KBM-7 (cell line): ENCODE measurements at places on chromosomes 1 and 21.
A peak's percentile ranks its signal among the peaks of the same experiment; 100 is the strongest.

DNA sequence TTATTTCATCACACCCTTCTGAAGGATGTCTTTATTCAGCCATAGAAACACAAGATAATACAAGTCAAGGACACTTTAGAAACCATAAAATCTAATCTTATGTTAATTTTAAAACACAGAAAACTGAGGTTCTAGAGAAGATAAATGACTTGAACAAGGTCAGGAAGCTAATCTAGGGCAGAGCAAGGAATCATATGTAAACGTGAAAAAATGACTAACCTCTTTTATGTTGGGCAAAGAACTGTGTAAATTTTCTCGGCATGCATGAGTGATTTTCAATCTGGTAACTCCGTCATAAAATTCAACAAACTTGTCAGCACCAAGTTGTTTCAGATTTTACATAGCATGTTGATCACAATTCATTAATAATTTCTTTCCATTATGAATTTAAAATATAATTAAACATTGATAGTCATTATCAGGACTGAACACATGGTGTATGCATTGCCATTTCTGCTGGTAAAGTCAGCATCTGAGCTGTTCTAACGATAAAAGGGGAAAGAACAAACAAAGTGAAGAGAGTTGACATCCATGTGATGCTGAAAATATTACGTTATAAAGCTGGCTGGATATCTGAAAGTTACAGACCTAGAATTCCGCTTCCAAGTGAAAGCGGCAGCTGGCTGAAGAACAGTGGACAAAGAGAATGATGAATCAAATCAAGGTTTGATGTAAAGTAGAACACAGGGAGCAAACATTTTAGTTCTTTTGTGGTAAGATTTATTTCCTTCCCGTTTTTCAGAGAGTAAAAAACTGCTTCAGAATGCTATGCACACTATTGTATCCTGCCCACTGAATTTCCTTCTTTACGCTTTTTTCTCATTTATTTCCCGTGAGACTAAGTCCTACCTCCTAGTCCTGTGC lies 1037.4 kb upstream of the TMPRSS15 start:
- peak; percentile 70 for DNase-seq

DNA sequence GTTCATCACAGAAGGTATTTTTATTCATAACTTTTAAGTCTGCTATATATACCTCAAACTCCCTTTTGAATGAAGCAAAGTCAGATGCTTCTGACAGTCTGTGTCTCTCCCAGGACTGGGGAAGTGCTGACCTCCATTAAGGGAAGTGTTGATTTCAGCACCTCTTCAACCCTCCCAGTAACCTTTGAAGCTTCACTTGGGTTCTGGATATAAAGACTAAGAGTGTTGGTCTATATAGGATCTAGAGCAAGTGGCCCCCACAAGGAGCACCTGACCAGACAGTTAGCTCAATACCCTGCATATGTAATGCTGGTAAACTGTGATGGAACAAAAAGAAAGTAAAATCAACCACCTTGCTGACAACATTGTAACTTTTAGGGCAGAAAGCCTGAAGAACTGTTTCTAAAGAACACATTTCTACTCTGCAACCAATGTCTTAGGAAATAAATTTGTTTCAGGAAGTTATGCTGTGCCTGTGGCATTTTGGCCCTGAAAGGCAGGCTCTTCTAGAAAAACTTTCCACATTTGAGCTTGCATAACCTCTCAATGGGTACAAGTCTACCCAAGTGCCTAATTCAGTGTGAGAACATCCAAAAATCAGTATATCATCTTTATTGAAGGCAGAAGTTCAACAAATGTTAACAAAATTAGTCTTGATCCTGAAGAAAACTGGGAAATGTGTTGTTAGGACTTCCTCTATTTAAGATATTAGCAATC lies 865 bp upstream of the PTPN22 start:
- DNase-seq, result no peak

GRCh38 chr1:40627987-40628902 lies 37.2 kb downstream of the RIMS3 start:
- no peak for DNase-seq

DNA sequence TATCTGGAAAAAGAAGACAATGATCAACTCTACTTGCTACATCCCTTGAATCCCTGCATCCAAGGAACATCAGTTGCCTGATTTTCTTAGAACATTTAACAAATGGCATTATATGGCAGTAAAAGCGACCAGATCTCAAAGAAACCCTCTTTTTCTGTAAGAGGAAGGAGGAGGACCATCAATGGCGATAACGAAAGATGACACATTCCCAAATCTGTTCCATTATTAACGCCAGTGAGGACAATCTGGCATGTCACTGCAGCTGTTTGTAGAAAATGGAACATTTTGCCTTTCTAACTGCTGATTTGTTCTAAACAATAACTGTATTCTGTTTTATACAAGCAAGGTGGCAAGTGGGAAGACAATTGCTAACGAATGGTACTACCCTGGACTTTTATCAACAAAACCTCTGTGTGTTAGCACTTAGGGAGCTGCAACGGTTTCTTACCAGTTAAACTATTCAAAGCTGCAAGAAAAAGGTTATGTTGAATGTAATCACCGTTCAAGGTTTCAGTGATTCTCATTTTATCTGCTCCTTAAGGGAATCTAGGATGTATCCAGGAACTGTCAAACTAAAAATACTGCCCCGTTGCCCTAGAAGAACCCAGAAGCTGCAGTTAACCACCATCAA lies 251.9 kb downstream of the SDCCAG8 start:
- peak; percentile 10 for DNase-seq

- DNase-seq, result peak; percentile 55
Measured at GRCh38 chr1:21117597-21118001, 59.1 kb downstream of the EIF4G3 start.

DNA sequence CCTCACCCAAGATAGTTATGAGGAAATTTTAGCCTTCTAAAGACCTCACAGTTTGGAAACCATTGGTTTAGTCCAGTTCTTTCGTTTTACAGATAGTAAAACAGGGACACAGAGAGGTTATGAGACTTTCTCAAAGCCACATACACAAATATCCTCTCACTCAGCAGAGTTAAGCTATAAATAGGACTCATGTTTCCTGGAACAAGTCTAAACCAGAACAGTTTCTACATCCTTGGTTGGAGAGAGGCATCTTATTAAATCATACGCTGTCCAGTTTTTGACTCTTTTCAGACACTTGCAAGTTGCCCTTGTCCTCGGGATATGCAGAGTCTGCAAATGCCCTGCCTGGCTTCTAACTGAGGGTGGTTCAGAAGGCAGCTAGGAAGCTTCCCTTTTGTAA lies 462.1 kb upstream of the DEPDC1 start:
- no peak for DNase-seq

DNA sequence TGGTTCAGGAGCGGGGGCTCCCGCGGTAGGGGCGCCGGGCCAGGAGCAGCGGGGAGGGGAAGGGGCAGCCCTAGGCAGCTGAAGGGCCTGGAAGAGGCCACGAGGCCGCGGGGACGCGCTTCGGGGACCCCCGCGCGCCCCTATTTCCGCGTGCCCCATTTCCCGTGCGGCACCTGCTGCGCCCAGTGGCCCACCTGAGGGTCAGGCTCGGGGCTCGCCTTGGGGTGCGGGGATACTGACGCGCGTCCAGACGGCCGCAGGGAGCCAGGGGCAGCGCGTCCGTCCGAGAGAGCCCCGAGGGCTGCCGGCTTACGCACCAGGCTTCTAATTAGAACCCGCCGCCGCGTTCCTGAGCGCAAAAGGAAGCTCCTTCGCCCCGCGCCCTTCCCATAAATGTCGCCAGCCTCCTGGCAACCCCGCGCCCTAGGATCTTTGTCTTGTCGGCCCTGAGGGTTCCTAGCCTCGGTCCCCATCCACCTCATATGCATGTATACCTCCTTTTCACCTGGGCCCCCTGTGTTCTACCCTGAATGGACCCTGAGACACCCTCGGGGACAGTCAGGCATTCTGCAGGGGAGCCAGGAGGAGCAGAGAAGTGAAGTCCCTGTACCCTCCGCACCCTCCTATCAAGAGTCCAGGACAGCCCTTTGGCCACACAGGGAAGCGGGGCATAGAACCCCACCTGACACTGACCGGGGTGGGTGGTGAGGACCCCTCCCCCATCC lies 1.8 kb downstream of the WNT3A start:
- DNase-seq, result no peak

DNA sequence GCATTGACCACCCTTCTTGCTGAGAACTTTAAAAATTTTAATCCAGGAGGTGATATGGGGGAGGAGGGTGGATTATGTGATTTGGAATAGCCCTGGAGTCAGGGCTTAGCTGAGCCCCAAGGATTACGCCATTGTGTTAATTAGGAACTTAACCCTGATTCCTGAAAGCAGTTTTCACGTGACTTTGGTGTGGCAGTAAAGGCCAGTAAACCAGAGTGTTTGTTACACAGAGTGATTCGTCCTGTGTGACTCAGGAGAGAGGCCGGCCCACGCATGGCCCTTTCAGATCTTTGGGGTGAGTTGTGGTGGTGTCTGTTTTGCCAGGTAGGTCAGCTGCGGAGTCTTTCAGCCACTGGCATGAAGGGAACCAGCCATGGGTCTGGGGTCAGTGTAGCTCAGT lies 107.6 kb downstream of the NOS1AP start:
- DNase-seq, result no peak

GRCh38 chr1:206686478-206687249 lies 2.0 kb downstream of the MAPKAPK2 start:
- peak; percentile 45 for DNase-seq

DNA sequence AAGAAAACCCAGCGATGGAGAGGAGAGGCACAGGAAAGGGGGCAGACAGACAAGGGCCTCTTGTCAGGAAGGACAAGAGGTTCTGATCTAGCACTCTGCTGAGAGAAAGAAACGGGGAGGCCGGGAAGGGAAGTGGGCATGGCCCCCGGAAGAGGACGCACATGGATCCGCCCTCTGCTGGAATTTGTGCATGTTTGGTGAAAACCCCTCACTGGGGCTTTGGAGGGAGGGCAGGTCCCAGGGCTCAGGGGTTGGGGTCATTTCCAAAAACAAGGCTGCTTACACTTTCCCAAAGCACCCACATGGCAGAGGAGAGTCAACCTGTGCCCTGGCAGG lies 32.4 kb upstream of the ECE1 start:
- no peak for DNase-seq
